ENCODE measurements at places on chromosomes 7 and 10.

GRCh38 chr7:145152589-145152988, 316.7 kb upstream of the TPK1 start:
- DNase-seq, result no peak

GRCh38 chr7:22632674-22633073, 94.3 kb upstream of the IL6 start:
- no peak for DNase-seq

- no peak for DNase-seq
Observed at GRCh38 chr7:108875139-108875538, 305.5 kb downstream of the DNAJB9 start.

DNA sequence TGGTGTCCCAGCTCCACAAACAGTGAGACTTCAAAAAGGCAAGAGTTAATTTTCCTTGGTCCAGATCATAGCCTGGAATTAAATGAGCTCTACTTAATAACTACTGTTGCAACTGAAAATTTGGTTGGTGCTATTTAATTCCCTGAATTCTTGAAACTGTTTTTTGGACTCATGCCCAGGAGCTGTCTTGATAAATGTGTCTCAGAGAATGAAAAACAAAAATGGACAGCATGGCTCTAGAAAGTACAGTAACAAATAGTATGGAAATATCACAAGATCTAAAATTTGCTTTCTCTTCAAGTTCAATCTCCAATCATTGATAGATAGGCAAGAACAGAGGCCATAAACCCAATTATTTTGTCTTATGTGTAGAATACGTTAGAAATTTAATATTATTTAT, 42.5 kb downstream of the CCDC71L start:
- no peak for DNase-seq

- no peak for DNase-seq
Observed at GRCh38 chr10:64156166-64156565, 635.0 kb downstream of the REEP3 start.

DNA sequence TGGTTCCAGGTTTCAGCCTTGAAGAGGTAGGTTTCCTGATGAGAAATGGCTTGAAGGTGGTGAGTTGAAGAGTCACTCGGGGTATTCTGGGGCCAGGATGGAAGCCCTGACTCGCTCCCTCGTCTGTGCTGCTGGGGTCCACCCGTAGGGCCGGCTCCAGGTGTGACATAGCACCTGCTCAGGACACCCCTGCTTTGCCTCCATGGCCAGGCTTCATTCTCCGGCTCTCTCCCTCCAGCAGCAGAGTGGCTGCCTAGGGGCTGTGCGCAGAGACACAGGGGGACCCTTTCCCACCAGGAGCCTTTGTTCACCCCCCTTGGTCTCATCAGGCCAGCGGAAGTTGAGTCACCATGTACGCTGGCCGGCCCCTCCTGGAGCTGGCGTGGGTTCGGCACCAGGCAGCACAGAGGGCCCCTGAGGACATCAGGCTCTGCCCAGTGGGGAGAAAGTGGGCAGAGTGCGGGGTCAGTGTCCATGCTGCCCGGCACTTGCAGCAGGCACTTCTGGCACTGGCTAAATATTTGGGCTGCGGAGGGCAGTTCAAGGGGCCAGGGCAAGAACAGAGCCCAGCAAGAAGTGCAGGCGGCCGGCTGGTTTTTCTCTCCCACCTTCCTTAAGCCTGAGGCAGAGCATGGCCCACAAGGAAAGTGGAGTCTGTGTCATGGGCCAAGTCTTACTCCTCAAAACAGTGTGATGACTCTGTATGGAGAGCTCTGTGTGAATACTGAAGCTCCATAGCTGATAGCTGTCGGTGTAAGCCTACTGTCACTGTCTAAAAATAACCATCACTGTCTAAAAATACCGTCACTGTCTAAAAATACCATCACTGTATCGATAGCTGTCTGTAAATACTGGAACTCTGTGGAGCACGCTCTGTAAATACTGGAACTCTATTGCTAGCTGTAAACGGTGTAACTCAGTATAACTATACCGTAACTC, 3.7 kb upstream of the PRKAR1B start:
- DNase-seq, result no peak

DNA sequence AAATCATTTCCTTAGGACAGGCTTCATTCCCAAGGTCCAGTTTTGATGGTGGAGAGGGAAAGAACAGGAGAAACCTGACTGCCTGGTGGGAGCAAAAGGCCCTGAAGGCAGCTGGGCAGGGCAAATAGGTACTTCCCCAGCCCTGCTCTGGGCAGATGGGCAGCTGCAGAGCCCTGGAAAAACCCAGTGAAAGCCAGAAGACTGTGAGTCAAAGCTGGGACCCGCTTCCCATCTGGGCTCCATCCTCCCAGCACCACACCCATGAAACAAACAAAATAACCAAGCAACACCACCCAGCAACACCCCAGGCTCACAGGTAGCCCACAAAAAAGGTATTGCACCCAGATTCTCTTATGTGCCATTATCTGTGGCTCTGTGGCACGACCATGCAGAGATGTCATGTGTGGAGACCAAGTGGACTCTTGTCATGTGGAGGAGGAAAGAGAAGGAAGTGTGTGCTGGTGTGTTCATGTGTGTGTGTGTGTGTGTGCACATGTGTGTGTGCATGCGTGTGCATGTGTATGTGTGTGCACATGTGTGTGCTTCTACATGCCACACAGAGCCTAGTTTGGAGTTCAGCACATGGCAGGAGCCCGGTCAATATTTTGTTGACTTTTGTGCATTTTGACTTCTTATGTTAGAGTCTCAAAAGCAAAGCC, 9.8 kb downstream of the CLRN3 start:
- DNase-seq, result no peak

Data from Panc1 (cell line).